ENCODE measurements at places on chromosomes 1 and 21. TPM values are rescaled to one million over a fixed set of nuclear protein-coding genes. Genes with fewer than 3 reads are reported as not detected.

- H3K27me3 ChIP-seq = no peaks in the 10 kb centered on the region
- DNase-seq = no peak
- H3K4me3 ChIP-seq = no peak overlapping the region
- H3K36me3 ChIP-seq = no peaks in the 10 kb centered on the region
Measured at GRCh38 chr1:25810341-25811299, 9.1 kb upstream of the MTFR1L start.

GRCh38 chr1:188188317-188188716, 1359.6 kb downstream of the PLA2G4A start:
- no peak for DNase-seq
- no peaks in the 10 kb centered on the region for H3K27me3 ChIP-seq
- no peaks in the 10 kb centered on the region for H3K36me3 ChIP-seq
- H3K4me1 ChIP-seq = no peaks in the 10 kb centered on the region

Gene RNF207
- 49.3 TPM for total RNA-seq

DNA sequence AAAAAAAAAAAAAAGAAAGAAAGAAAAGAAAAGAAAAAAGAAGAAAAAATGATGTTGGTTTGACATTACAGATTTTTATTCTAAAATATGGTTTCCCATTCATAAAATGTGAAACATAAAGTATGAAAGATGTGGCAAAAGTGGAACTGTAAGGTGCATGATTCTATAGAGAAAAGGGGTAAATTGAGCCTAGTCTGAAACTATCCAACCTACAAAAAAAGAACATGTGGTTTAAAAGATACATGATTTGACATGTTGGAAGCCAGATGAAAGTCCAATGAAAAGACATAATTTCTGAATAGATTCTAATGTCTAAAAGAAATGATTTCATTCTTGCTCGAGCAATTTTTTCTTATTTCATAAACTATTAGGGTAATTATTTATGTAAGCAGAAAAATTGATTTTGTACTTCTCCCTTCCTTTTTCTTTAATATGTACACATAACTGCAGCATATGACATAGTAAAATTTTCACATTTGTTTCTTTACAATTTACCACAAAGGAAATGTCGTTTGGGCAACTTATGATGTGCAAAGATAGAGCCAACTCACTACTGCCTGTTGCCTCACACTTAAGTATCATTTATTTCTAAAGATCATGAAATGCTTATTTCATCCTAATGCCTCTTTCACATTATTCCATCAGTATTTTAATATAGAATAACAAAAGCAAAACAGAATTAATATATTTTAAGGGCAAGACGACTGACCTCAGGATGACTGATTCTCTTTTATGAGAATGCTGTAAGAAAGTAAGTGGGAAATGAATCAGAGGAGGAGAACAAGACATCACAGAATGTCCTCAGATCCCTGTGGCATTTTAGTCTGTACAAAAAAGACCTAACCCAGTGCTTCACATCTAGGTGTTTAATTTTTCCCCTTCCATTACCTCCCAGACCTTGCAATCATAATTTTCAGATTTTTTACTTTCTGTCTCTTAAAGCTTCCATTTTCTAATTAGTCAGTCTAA, 165.8 kb upstream of the HMCN1 start:
- no peak for DNase-seq
- H3K27me3 ChIP-seq = no peaks in the 10 kb centered on the region
- no peak overlapping the region for H3K27ac ChIP-seq

DNA sequence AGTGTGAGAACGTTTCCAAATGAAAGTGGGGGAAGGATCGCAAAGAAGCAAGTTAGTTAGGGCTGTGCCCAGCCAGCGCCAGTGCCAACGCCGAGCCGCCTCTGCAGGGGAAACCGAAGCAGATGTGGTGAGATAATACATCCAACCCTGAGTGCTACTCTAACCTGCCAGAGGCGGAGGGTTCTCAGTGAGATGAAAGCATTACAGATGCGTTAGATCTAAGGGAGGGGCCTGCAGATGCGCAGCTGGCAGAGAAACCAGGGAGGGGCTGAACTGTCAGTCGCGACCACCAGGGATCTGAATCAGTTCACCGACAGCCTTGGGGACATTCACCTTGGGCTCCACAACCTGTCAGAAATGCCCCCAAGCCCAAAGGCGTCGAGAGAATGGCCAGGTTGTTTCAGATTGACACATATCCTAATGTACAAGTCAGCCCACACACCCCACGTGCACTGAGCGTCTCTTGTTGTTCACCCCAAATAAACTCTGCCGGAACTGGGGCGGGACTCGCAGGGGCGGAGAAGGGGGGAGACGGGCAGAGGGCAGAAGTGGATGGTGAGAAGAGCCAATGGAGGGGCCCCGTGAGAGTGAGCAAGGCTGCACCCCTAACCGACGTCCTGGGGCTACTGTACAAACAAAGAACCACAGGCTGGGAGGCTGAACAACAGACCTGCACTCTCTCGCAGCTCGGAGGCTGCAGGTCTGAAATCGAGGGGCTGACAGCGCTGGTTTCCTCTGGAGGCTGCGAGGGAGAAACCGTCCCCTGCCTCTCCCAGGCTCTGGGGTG, 8.7 kb upstream of the UMODL1 start:
- H3K4me1 ChIP-seq = peaks cover 12% of the 10 kb centered on the region
- H3K4me3 ChIP-seq = no peak overlapping the region
- H3K27me3 ChIP-seq = no peaks in the 10 kb centered on the region
- no peaks in the 10 kb centered on the region for H3K36me3 ChIP-seq
- DNase-seq = no peak
- no peak overlapping the region for H3K27ac ChIP-seq

DNA sequence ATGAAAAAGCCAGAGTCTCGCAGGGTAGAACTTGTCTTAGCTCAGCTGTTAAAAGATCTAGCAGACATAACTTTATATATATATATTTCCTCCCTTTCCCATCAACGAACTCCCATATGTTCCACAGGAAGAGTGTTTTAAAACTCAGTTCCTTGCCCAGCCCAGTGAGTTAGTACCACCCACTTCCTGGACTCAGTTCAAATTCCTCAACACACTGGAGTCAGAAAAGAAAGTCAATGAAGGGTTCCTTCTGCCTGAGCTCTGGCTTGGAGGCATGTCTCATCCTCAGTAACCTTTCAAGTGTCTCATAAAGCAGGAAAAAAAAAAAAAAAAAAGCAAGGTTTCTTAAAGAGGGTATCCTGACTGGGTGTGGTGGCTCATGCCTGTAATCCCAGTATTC, 15.6 kb downstream of the TPM3 start:
- no peak for DNase-seq
- no peak overlapping the region for H3K27ac ChIP-seq
- no peak overlapping the region for H3K4me3 ChIP-seq
- peaks cover 38% of the 10 kb centered on the region for H3K36me3 ChIP-seq
- H3K27me3 ChIP-seq = no peaks in the 10 kb centered on the region

DNA sequence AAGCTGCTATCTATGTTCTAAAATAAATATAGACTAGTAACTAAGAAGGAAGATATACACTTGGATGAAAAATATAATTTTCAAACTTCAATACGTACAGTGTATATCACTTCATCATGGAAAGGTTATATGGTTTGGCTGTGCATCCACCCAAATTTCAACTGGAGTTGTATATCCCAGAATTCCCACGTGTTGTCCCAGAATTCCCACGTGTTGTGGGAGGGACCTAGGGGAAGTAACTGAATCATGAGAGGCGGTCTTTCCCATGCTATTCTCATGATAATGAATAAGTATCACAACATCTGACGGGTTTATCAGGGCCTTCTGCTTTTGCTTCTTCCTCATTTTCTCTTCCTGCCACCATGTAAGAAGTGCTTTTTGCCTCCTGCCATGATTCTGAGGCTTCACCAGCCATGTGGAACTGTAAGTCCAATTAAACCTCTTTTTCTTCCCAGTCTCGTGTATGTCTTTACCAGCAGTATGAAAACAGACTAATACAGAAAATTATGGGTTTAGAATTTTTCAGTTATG, 10.7 kb downstream of the NEGR1 start:
- H3K4me1 ChIP-seq = no peaks in the 10 kb centered on the region
- H3K27ac ChIP-seq = no peak overlapping the region
- H3K27me3 ChIP-seq = no peaks in the 10 kb centered on the region
- no peak for DNase-seq

Gene CATSPERE
- total RNA-seq = 1.2 TPM
